ENCODE measurements at places on chromosomes 11 and 22. TPM values are rescaled to one million over a fixed set of nuclear protein-coding genes. Genes with fewer than 3 reads are reported as not detected.
A peak's percentile ranks its signal among the peaks of the same experiment; 100 is the strongest.

Gene HPX
- total RNA-seq = 0.38 TPM

Gene EIF3M
- total RNA-seq = 481 TPM

GRCh38 chr11:2885678-2886081 lies at the start of gene CDKN1C:
Gene CDKN1C (minus strand): TSS chr11:2885775. CDS start chr11:2885456, 319 bp downstream.
- peak; percentile 92 for DNase-seq

- no peak for DNase-seq
Measured at GRCh38 chr11:656866-657265, 19.8 kb downstream of the DRD4 start.

DNA sequence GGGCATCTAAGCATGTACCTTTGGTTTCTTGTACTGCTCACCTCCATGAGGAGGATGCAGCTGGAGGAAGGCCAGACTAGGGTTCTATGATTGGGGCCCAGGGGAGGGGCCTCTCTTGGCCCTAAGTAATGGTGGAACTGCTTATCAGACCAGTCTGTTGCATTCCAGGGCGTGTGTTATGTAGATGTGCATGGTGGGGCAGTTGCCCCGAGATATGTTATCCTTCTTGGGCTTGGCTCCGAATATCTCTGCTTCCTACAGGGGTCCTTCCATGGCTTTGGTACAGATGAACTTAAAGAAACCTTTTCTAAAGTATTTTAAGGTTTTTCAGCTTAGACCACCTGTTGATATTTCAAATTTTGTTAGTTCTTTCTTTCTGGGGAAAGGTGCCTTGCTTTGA lies 126.0 kb downstream of the SWAP70 start:
- DNase-seq = no peak

Gene PKDREJ
- not detected for total RNA-seq

DNA sequence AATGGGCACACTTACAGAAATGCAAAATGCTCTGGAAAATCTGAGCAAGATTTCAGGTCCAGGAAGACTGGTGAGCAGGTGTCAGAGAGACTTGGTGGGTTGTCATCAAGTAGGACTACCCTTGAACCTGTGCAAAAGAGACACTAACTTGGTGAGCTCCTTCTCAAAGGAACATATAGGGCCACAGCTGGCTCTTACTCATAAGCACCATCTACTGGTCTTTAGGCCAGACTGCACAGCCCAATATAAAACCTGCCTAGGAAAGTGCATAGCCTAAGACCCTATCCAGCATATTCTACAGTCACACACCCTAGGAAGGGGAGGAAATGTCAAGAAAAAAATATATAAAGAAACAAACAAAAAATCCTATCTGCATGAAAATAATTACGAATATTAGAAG lies 18.2 kb upstream of the OR10W1 start:
- no peak for DNase-seq

- DNase-seq = no peak
Measured at GRCh38 chr11:73019996-73020395, 122.1 kb downstream of the FCHSD2 start.

- DNase-seq = peak; percentile 24
Measured at GRCh38 chr11:64181506-64182411, 4.2 kb upstream of the STIP1 start.

Gene RAC2
- 149 TPM for total RNA-seq

Gene DBX1
- total RNA-seq = not detected

DNA sequence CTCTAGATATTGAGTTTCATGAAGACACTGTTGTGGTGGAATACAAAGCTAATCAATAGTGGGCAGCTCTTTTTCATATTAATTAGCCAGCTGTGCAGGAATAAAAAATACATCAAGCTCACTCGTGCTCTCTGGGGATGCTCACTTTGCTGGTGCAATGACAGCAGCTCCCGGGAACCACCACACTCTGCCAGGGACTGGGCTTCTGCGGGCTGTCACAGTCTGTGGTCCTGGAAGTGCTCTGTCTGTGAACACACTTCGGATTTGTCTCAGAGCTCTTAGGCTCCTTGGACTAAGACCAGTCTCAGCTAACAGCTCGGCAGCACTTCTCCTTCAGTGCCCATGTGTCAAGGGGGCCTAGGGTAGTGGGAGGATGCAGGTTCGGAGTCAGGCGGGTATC lies 393.5 kb downstream of the TENM4 start:
- DNase-seq = no peak

Gene OR5A1
- total RNA-seq = not detected

Gene YPEL4
- 0.94 TPM for total RNA-seq

DNA sequence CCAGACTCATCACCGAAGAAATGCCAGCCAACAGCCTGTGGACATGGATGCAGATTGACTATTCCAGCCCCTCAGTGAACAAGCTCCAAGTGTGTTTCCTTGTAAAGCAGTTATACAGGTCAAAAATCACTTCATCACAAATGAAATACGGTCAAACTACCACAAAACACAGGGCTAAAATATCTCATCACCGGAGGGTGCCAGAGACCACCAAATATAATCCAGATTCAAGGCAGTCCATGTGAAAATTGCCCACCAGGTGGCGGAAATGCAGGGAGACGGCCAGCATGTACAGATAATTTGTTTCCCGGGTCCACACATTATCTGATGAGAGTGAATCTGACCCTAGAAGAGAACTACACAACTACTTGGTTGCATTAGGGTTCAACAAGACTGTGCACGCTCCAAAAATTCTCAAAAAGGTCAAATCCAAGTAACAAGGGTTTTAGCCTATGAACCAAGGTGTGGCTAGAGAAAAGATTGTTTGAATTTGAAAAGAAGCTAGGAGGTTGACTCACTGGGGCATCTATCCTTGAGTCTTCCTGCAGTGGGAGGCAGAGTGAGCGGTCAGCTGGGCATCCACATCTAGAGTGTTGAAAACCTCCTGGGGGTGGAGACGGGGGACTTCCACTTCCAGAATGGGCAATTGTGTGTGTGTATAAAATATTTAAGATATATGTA lies 71.7 kb downstream of the IGLL5 start:
- DNase-seq = peak; percentile 80

- no peak for DNase-seq
Measured at GRCh38 chr22:43085658-43086606, 3.3 kb downstream of the TTLL1 start.

GRCh38 chr11:116164843-116165242 lies 607.9 kb downstream of the BUD13 start:
- no peak for DNase-seq

DNA sequence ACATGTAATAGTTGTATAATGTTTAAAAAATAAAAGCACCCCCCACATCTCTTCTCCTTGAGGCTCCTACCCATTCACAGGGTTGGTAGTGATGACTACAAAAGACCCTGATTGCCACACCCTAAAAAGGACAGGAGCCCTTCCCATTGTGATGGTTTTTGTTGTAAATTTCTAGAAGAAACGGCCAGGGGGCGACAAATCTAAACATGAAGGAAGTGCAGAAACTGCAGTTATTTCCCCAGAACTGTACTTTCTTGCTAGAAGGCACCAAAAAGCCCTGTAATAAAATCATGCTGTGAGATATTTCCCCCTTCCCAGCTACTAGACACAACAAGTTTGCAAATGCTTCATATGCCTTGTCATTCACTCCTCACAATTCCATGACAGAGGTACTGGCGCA lies 10.8 kb downstream of the PRR5L start:
- peak; percentile 15 for DNase-seq

- no peak for DNase-seq
Measured at GRCh38 chr11:59011655-59012397, 72.5 kb downstream of the GLYATL1 start.

GRCh38 chr11:28877340-28877739 lies 769.2 kb downstream of the METTL15 start:
- DNase-seq = no peak

- no peak for DNase-seq
Measured at GRCh38 chr11:17986007-17986710, 26.7 kb downstream of the SERGEF start.

GRCh38 chr11:78851878-78852586 lies 277.4 kb upstream of the NARS2 start:
- no peak for DNase-seq

GRCh38 chr11:44661311-44661717 lies 65.4 kb upstream of the TSPAN18 start:
- DNase-seq = no peak

- no peak for DNase-seq
Measured at GRCh38 chr11:12775955-12776354, 101.7 kb downstream of the TEAD1 start.

DNA sequence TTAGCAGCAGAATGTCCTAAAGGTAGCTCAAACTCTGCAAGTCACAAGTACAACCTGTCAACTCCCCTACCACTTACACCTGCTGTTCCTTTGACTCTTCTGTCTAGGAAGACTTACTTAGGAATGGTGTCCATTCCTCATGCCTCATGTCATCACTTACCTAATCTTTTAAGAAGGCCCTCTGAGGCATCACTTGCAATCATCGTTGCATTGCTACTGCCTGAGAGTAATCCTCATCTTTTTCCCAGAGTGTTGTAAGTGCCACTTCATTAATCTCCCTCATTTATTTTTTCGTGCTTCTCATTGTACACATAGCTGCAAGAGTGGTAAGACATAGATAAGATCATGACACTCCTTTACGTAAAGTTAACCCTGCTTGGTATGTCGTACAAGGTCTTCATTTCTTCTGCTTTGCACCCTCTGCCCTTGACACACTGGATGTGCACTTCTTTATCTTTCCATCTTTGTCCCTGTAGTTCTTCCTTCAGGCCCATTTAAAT lies 54.6 kb downstream of the SFI1 start:
- no peak for DNase-seq

DNA sequence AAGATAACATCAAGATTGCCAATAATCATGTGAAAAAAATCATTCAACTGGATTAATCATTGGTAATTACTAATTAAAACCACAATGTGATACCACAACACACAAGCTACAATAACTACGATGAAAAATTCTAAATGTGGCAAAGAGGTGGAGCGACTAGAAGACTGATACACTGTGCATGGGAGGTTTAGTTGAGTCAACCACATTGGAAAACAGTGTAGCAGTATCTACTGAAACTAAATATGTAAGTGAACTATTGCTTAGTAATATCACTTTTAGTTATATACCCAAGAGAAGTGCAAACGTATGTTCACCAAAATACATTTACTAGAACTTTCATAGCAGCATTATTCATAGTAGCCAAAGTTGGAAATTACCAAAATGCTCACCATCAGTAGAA lies 359.9 kb downstream of the ETS1 start:
- no peak for DNase-seq

GRCh38 chr11:23429569-23429968 lies 569.3 kb upstream of the CCDC179 start:
- no peak for DNase-seq

GRCh38 chr22:45838305-45838887 lies 138.6 kb downstream of the WNT7B start:
- no peak for DNase-seq

Gene SORL1
- total RNA-seq = 23.8 TPM

- no peak for DNase-seq
Measured at GRCh38 chr22:42439821-42440674, 7.8 kb upstream of the NFAM1 start.

Gene OR52E8
- not detected for total RNA-seq

Gene THRSP
- not detected for total RNA-seq

GRCh38 chr11:116432301-116432700 lies 340.5 kb downstream of the BUD13 start:
- DNase-seq = no peak

GRCh38 chr11:44159848-44160721 lies 64.6 kb downstream of the EXT2 start:
- DNase-seq = no peak

Gene LRRC4C
- 1.6 TPM for total RNA-seq

GRCh38 chr11:78742430-78742829 lies 167.8 kb upstream of the NARS2 start:
- DNase-seq = no peak

All from thymus (tissue), 14 donors.